ENCODE measurements at places on chromosomes 3 and 15.
A peak's percentile ranks its signal among the peaks of the same experiment; 100 is the strongest.

GRCh38 chr3:33395900-33396299 is 44.3 kb downstream of the UBP1 start:
- no peak for DNase-seq

DNA sequence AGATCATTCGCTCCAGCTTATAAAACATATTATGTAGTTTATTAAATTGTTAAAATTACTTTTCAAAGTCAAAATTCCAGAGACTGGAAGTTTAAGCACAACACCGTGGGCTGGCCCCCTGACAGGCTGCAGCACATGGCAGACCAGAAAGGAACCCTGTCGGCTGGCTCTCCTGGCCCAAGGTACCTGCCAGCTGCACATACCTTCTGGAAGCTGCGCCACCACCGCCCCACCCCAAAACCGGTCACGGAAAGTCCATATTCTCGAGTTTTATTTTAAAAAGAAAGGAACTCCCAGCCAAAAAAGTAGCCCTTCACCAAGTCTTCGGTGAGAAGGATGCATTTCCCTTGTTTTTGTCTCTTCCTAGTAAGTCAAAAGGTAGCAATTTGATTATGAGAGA is 94.6 kb downstream of the FOXP1 start:
- no peak for DNase-seq

DNA sequence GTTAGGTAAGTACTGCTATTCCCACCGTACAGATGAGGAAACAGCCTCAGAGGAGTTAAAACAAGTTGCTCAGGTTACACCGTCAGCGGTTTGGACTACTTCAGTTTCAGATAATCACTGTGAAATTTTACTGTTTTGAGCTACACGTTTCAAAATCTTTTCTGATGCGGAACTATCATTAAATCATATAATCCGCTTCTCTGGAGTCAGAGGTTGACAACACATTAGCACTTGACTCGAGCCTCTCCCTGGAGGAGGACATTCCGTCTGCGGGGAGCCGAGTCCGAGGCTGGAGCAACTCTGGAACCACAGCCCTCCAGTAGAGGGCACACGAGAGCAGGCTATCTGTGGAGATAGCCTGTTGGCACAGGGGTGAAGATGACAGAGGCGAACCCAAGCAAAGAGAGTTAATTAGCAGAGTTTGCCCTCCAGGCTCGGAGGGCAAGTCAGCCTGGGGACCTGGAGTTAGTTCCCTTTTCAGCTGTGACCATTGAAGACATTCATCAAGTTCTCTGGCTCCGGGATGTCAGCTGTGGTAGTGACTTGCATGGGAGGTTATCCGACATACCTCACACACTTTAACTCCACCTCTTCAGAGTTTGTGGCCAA is 131.2 kb downstream of the IGF1R start:
- peak; percentile 65 for DNase-seq

DNA sequence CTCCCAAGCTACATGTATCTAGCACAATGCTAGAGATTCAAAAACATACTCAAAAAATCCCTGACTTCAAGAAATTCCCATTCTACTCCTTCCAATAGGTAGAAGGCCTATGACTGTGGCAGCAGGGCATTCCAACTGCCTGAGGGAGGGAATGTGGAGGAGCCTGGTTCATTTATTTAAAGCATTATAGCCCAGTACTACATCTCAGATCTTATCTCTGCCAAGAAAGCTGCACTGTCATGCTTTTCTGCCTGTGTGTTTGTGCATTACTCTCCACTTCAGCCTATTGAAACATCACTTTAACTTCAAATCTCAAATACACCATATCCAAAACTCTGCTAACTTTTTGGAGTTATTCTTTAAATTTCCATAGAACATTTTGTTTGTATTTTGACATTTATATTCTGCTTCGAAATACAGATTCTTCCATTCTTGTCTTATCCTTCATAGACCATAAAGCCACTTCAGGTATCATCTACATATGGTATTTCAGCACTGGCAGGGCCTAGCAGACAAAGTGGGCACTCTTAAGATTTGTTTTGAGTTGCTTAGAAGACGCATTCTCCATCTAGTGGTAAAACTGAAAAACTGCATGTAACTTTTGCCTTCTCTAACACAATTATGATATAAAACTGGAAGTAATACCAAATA is 59.1 kb upstream of the NEDD4 start:
- DNase-seq, result peak; percentile 59

DNA sequence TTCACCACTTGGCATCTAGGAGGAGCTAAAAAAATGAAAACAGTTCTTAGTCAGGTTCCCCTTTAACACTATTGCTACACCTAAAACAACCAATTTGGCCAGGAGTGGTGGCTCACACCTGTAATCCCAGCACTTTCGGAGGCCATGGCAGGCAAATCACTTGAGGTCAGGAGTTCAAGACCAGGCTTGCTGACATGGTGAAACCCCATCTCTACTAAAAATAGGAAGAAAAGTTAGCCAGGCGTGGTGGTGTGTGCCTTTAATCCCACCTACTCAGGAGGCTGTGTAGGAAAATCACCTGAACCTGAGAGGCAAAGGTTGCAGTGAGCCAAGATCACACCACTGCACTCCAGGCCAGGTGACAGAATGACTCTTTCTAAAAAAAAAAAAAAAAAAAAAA is 124.1 kb downstream of the DGKG start:
- no peak for DNase-seq

- DNase-seq, result no peak
These were observed 188.4 kb downstream of the CPNE4 start for GRCh38 chr3:131846296-131846924.

Measured in CD4-positive, alpha-beta memory T cell (primary cell).